ENCODE measurements at places on chromosomes 1 and 21.

GRCh38 chr1:193841857-193842256, 655.4 kb upstream of the B3GALT2 start:
- DNase-seq, result no peak

- no peak for DNase-seq
Observed at GRCh38 chr1:164630626-164631396, 71.8 kb downstream of the PBX1 start.

DNA sequence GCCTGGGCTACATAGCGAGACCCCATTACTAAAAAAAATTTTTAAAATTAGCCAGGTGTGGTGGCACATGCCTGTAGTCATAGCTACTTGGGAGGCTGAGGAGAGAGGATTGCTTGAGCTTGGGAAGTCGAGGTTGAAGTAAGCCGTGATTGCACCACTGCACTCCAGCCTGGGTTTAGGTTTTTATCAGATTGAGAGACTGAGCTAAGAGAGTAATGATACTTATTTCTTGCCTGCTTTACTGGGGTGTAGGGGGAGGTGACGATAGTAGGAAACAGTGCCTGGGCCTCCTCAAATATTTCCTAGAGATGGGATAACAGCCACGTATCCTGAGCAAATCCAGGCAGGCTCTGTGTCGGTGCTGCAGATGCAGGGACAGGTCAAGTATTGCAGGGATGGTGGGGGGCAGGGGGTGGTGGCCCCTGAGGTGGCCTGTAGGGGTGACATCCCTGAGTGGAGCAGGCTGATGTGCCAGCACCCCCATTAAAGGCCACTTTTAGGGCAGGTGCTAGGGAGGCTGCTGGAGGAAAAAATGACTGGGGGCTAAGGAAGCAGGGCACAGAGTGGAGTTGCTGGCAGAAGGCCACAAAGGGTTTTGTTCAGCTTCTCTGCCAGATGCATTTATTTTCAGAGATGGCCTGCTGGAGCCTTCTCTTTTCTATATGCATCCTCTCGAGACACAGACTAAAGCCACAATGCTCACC, 130.5 kb downstream of the RHOU start:
- peak; percentile 33 for DNase-seq

DNA sequence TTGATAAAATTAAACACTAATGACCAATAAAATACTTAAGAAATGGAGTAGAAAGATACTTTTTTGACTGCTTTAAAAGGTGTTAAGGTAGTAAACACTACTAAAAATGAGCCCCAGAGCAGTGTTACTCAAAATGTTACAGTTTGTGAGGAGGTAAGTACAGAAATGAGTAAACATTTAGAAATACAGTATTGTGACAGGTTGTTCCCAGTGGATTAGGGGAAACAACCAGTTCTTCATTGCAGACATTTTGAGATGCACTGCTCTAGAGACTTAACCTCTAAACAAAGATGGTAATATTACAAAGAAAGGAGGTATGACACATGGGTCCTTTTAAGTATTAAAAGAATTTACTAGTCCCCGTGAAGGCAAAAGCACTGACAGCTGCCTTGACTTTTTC, 12.7 kb downstream of the DHX9 start:
- no peak for DNase-seq

DNA sequence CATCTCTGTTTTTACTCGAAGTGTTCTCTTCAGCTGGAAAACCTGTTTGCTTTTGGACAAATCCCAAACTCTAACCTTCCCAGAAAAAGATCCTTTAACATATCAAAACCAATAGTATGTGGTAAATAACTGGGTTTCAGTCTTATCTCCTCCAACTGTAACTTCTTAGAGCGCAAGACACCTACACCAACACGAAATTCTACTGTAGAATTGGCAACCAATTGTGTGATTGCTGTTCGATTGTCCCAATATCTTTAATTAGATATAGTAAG, 5.8 kb upstream of the MPZL1 start:
- no peak for DNase-seq

DNA sequence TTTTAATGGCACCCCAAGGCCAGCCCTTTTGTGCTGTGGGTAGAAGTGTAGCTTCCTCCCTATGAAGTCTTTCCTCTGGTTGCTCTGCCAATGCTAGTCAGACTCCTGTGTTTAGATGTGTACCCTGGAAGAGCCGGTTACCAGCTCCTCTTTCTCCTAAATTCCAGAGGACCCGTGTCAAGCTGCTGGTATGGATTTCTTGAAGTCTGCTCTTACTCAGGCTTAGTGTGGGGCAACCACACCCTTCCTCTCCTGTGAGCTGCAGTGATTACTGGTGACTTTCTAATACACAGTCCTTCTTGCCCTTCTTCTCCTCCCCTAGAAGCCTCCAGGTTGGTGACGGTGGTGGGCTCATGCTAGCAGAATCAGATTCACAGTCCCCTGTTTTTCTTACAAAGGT, 74.1 kb upstream of the AKT3 start:
- DNase-seq, result no peak

DNA sequence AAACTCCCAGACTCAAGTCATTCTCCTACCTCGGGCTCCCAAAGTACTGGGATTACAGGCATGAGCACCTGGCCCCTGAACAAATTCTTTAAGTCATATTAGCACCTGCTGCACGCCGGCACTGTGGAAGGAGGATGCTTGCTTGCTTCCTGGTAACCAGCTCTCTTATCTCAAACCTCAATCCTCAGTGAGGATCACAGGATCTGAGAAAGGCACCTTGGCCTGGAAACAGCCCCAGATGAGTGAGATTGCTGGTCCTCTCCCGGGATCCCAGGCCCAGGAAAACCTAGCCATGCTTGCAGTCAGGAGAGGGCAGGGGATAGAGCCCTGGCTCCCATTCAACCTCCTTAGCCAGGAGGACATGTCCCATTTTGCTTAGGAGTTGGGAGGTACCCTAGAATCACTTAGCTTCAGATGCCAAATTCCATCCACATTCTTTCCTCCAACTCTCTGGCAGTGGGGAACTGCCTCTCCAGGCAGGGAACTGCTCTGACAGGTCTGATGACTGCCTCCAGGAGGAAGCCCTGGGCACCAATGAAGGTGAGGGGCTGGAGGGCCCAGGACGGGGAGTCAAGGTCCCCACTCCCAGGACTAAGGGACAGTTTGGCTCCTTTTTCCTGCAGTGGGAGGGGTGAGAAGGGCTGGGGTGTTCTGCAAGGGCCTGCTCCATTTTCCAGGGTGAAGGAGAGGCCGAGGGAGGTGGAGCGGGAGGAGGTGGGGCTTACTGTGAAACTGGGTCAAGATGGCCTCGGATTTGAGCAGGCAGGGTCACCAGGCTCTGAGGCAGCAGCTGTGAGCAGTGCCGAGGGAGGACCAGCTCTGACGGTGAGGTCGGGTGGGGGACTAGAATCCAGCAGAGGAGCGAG, 9.5 kb downstream of the GPR37L1 start:
- DNase-seq, result no peak

DNA sequence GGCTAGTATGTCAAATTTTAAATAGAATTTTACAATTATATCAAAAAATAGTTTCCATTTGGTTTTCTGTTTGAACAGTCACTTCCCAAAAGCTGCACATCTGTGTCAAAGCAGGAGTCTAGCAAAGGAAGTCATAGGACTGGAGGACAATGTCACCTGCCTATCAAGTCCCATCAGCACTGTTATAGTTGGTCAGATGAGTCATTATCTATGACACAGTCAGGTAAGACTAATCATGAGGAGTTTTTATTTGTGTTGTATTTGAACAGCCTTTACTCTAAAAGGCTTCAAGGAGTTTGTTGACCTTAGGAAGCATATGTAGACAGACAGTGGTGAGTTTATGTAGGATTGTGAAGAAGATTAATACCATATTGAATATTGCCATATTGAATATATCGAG, 74.2 kb upstream of the QSOX1 start:
- no peak for DNase-seq

GRCh38 chr1:41009466-41009865, 12.1 kb downstream of the SLFNL1 start:
- no peak for DNase-seq

GRCh38 chr1:173295995-173296394, 88.9 kb upstream of the TNFSF4 start:
- DNase-seq, result no peak

- DNase-seq, result peak; percentile 52
Observed at GRCh38 chr1:95888941-95889390, 655.0 kb downstream of the RWDD3 start.

DNA sequence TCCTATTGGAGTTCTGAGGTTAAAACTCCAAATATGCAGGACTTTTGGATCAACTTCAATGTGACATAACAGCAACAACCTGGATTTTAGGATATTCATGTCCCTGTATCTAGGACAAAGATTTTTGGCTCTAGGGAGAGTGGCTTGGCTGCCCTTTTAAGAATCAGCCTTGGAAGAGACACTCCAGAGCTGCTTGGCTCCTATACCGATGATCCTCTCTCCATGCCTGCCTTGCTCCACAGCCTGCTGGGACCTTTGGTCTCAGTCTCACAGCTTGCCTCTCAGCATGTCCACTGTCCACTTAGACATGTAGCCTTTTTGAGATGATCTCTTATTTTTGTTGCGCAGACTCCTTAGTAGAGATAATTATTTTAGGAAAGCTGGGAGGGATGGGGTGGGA, 4.5 kb upstream of the FCMR start:
- no peak for DNase-seq

GRCh38 chr1:167118188-167118587, 24.3 kb downstream of the STYXL2 start:
- no peak for DNase-seq

- no peak for DNase-seq
Observed at GRCh38 chr1:159430985-159431384, 1.0 kb upstream of the OR10J4 start.

GRCh38 chr1:180026556-180026955, 71.9 kb downstream of the CEP350 start:
- DNase-seq, result no peak

- no peak for DNase-seq
Observed at GRCh38 chr21:28923439-28923975, 69.2 kb downstream of the LTN1 start.

GRCh38 chr1:53324728-53325297, 3.1 kb downstream of the LRP8 start:
- no peak for DNase-seq

GRCh38 chr1:184568148-184568547, 181.3 kb downstream of the C1orf21 start:
- no peak for DNase-seq

- peak; percentile 91 for DNase-seq
Observed at GRCh38 chr1:102970496-102971078, 137.7 kb downstream of the COL11A1 start.

- DNase-seq, result no peak
Observed at GRCh38 chr1:245168906-245169305, 14.1 kb downstream of the KIF26B start.

GRCh38 chr1:5225707-5226704, 571.6 kb downstream of the AJAP1 start:
- no peak for DNase-seq

DNA sequence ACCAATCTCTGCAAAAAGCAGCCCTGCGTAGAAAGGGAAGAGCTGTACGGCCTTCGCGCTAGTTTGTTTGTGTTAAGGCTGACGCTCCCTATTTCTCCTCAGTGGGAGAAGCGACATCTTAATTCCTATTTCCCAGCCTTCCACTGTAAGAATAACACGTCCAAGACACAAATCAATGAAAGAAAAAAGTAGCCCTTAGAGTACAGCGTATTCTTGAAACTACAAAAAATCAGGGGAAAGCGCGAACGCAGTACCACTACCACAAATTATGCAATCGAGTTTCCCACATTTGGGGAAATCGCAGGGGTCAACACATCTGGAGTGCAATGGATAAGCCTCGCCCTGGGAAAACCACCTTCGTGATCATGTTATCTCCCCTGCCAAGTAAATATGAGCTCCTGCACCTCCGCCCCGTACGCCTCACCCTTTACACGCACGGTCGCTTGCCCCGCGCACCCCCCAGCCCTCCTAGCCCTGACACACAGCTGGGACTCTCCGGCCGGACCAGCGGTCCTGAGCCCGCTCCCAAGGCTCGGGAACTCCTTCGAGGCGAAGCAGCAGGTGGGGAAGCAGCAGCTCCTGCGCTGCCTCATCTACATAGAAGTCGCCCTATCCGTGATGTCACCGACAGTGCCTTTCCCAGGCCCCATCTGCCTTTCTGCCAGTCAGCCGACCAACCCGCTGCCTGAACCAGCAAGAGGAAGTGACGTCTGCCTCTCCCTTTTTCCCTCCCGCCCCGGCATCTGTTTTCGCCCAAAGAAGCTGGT, 94.7 kb downstream of the PPIAL4G start:
- peak; percentile 74 for DNase-seq

GRCh38 chr1:66968574-66968973, 43.8 kb downstream of the MIER1 start:
- DNase-seq, result no peak

DNA sequence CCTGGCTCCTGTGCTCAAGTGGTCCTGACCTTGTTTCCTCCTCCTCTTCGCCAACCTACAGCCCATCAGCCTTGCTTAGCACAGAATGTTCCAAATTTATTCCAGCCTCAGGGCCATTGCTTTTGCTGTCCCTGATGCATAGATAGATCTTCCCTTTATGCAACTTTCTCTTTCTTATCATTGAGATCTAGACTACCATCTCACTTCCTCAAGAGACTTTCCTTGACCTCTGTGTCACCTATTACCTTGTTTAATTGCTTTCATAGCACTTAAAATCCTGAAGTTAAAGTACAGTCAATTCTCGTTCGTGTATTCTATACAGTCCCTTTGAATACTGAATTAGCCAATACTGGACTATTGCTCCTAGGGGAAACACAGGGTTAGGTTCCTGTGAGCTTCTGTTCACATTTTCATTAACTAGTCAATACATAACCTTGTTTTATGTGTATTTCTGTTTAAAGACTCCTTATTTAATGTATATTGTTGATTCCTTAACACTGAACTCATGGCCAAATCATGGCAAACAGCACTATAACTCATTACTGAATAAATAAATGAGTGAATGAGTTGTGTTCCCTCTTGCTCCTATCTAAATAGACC, 26.2 kb upstream of the MCOLN3 start:
- no peak for DNase-seq

DNA sequence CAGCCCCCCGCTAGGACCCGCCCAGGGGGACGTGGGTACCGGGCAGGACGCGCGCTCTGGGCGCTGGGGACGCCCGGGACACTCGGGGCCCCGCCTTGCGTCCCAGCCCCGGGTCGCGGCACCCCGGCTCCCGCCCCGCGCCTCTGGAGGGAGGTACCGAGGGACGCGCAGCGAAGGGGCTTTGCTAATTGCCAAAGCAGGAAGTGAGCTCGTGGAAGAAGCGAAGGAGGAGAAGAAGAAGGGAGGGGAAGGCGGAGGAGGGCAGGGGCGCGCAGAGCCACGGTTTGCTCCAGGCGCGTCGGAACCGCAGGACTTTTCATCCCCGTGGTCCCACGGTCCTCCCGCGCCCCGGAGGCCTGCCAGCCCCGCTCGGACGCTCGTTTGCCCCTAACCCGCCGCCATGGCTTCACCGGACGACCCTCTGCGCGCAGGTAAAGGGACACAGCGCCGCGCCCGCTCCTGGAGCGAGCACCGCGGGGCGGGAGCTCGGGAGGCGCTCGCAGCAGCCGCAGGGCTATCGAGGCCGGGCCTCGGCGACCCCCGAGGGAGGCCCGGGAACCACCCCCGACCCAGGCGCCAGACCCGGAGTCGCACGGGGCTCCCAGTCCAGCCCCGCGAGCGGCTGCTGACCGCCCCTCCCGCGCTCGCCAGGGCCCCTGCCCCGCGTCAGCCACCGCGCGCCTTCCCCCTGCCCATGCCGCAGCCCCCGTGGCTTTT, 1.3 kb downstream of the EDARADD start:
- DNase-seq, result no peak

Data from NCI-H446 (cell line).